Activated T-cell treated with anti-CD3 and anti-CD28 coated beads for 1 hour (primary cell): ENCODE measurements at places on chromosomes 7 and 10.

DNA sequence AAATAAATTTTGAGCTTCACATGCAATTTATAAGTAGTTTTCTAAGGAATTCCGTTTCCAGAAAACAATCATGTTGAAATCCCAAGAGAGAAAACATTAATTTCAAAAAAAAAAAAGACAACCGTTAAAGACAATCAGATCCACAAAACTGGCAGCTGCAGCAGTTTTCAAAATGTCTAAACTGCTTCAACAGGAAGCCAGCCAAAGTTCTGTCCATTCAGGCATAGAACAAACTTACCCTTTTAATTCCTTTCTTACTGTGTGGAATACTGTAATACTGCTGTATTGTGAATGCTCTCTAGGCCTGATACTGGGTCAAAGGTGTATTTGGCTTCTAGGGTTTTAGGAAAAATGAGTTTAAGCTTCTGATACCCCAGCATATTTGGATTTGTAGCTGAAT lies 31.6 kb downstream of the HOXA1 start:
- no peak for DNase-seq

DNA sequence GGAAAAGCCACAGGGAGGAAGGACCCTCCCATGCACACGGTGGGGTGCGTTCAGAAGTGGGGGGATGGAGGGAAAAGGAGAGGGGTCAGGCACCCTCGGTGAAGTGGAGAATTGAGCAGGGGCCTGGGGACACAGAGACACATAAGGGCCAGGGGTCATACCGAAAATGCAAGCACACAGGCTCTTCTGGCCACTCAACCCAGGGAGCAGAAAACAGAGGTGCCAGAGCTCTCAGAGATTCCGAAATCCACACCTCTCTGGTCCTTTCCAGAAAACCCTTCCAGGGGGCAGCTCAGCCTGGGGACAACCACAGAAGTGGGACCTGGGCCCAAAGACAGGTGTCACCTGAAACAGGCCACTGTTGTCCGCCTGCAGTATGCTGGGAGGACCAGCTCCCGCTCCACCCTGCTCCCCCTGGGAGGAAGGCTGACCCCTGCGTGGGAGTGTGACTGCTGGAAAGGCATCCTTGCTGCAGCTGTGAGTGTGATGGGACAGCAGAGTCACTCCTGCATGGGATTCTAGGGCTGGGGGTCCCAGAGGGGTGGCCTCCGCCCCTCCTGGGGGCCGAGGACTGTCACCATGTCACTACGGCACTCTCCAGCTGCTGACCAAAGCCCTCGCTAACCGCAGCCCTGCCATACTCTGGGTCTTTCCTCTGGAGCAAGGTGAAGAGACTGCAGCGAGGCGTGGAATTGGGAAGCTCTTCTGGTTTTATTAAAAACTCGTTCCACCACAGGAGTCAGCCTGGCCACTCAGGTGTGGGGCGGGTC lies 63.1 kb downstream of the TMEM209 start:
- no peak for DNase-seq

GRCh38 chr7:38274486-38274885 lies 1.1 kb upstream of the TARP start:
- DNase-seq, result no peak

DNA sequence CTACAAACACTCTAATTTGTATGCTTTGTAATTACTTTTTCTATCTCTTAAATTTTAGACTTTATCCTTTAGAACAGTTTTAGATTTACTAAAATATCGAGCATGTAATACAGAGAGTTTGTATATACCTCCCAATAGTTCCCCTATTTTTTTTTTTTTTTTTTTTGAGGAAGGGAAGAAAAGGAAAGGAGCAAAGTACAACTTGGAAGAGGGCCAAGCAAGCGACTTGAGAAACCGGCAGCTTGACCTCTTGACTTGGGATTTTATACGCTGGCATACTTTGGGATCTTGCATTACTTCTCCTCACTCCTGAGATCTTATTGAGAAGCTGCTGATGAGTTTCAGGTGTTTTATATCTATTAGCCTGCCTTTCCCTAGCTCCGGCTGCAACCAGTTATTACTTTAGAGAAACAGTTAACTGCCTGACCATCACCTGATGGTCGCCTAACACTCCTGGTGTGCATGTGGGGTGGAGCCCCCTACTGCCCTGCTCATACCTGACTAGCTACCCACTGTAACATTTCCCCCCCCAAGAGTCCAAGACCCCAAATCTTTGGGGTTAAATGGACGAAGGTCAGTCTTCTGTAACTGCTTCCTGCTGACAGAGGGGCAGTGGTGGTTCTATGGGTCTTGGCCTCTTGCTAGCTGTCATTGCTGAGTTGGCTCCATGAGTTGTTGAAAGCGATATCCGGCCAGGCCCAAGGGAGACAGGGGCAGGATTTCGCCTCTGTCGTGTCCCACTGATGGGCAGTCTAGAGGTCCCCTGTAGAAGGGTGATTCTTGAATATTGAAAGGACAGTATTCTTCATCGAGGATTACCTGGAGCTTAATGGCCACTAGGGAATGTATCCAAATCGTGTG lies 28.5 kb downstream of the MKLN1 start:
- no peak for DNase-seq

GRCh38 chr10:7410862-7411670 lies at the start of gene SFMBT2:
Gene SFMBT2 (minus strand): TSS chr10:7411034. CDS start chr10:7381898, 29,136 bp downstream.
- peak; percentile 42 for DNase-seq
